ENCODE measurements at places on chromosomes 2 and 18.

DNA sequence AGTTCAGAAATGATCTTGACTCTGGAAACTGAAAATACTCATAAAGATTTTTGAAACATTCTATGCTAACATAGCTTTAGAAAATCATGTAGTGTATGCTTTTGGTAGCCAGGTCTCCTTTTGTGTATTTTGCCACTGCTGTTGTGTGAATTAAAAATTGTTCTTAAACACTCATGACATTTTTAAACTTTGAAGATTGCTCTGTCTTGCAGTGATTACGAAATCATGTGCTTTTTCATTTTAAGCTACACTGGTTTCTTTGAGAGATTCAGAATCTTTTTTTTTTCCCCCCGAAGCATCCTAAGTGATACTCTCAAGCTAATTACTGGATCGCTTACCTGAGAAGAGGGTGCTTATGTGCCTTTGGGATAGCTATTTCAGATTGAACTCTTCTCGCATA, 60.0 kb downstream of the ANKRD12 start:
- no peak for DNase-seq

GRCh38 chr2:128779301-128780095, 460.8 kb upstream of the HS6ST1 start:
- no peak for DNase-seq

GRCh38 chr2:212176151-212176550, 362.5 kb downstream of the ERBB4 start:
- no peak for DNase-seq

DNA sequence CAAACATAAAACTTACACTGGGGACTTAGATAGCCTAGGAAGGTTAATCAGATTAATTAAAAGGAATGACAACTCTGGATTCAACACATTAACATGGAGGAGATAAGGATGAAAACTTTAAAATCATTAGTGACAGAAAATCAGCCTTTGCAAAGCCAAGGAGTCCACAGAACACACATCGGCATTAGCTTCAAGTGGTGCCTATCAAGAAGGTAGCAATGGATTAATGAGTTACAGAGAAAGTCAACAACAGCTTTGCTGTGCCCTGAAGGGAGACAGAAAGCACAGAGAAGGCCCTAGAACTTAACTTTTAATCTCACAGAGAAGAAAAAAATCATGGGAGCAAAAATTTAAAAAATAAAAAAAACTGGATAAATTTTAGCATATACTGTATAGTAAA, 88.6 kb downstream of the KCNH7 start:
- DNase-seq: no peak

- peak; percentile 50 for DNase-seq
Observed at GRCh38 chr18:48059455-48060010, 129.1 kb upstream of the SMAD2 start.

DNA sequence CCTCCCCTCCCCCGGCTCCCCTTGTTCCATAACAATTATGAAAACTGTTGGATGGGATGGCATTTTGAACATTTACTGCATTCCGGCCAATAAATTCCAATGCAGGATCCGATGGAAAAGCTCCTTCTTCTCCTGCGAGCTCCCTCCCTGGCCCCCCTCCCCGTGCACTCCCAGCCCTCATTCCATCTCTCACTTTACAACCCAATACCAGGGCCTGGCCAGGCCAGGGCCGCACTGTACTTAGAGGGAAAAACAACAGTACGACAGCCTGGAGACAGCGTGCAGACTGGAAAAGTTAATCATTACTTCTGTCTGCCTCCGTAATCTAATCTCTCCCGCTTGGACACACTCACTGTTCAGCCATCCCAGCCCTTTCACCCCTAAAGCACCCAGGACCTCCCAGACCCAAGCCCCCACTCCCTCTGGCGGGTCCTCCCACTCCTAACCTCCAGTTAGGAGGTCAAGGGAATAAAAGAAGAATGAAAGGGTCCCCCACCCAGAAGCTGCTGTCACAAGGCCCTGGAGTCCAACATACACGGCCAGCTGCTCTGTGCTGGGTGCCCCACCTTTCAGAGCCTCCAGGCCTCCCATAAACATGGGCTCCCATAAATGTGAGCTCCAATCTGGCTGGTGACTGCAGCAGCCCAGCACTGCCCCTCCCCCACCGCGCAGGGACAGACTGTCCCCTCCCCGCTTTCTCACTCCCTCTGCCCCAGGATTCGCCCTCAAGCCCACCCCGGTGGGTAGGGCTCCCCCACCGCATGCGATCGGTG, 20.6 kb downstream of the SMAD7 start:
- DNase-seq: peak; percentile 80

DNA sequence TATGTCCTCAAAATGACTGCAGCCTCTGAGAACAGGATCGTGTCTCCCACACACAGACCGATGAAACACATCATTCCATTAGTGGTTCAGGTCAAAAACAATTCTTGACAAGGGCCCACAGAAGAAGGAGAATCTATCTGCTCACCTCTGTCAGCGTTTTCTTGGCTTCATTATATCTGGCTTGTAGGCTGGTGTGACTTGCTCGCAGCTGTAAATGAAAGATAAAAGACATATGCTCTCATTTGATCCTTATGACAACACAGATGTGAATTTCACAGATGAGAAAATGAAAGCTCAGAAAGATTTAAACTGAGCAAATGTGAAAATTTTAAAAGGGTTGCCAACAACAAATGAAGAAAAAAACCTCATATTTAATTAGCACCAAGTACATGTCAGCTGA, 61.6 kb downstream of the CCDC93 start:
- DNase-seq: no peak

DNA sequence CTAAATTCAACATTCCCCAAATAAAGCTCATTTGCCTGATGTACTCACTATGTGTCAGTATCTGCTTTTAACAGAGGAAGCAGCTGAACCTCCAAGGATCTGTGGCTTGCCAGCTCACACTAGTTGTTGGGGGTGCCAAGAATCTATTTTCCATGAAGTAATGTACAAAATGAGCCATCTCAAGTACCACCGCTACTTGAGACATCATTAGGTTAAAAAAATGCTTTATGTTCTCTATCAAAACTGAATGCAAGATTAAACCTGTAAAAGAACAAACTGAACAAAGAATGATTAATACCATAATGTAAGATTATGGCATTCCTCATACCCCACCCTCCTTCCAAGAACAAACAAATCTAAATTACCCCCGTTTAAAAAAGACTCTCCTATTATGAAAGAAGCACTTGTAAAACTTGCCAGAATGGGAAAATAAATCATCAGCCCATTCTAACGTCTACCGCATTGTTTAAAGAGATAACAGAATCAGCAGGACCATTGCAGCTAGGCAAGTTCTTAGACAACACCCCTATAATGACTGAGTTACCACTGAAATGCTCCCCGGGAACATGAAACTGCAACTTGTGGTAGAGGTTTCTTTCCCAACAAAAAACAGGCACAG, 471.6 kb downstream of the DLGAP1 start:
- DNase-seq: no peak

DNA sequence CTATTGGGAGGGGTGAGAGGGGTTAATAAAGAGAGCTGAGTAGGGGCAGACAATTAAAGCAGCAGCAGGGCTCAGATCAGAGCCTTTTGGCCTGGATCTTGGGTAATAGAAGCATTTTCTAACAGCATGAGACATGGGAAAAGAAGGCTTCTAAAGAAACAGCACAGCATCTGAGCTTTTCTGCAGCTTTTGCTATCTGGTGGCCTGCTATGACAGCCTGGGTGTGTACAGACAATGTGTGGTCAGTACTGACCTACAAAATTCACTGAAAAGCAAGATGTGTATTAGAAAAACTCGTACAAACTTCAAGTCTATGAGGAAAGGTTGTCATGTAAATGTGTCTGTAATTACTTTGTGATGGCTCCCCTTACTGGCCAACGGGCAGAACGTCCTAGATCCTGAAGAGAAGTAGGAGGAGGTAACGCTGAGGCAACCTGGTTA, 95.6 kb downstream of the GALNT3 start:
- DNase-seq: no peak

GRCh38 chr18:23141104-23141999, 6.1 kb downstream of the CABLES1 start:
- DNase-seq: peak; percentile 70

DNA sequence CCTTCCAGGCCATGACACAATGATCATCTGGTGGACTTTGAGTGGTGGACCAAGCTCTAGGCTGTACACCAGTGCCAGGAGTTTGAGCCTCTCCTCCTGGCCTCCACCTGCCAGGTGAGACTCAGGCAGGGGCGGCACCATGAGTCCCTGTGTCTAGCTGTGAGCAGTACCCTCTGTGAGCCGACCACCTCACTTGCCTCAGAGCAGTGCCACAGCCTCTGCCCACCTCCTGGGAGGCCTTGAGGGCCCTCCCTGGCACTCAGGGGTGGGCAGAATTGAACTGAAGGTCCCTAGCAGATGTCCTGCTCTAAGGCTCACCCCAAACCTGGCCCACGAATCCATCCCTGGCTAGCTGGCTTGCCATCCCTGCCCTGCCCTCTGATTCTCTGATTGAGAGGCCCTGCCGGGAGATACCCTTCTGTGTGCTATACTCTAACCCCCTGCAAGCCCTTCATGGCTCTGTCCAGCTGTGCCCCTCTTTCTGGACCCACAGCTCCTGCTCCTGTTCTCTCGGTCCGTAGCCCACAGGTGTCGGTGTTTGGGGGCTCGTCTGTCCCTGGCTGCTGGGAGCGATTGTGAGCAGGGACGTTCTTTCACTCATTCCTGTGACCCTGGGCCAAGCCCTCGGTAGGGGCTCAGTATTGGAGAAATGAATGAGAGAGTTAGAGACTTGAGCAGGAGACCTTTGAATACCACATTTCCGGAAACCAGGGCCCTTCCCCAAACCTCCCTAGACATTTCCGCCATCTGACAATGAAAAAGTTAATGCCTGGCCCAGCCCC, 70.0 kb downstream of the INHBB start:
- no peak for DNase-seq

DNA sequence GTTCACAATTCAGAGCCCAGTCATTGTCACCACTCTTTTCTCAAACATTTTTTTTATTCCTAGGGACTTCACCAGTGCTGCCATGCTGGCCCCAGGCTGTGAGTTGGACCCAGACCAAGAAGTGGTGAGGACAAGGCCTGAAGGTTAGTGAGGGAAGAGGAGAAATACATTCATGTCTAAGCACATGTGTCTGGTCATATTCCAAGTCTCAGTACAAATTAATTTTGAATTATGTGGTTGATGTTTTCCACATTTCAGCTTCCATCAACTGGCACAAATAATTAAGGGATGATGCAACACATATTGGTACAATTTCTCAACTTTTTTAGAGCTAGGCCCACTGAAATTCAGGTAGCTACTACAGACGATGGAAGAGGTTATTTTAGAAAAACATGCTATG, 106.6 kb upstream of the UPP2 start:
- no peak for DNase-seq

- DNase-seq: no peak
Observed at GRCh38 chr2:235666213-235666781, 172.5 kb downstream of the AGAP1 start.

DNA sequence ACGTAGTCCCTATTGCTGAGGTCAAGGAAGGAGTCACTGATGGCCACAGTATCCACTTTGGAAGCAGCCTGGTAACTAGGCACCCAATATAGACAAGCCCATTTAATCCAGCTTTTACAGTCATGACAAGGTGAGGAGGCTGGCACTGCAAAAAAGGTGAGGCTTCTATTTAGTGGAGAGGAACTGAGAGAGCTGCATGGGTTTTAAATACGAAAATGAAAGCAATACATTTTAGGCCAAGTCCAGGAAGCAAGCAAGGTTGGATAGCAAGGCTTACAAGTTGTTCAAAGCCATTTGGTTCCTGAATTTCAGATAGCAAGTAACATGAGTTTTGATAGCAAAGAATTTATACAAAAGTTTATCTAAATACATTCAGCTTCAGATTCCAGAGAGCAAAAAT, 80.4 kb downstream of the SGPP2 start:
- no peak for DNase-seq

DNA sequence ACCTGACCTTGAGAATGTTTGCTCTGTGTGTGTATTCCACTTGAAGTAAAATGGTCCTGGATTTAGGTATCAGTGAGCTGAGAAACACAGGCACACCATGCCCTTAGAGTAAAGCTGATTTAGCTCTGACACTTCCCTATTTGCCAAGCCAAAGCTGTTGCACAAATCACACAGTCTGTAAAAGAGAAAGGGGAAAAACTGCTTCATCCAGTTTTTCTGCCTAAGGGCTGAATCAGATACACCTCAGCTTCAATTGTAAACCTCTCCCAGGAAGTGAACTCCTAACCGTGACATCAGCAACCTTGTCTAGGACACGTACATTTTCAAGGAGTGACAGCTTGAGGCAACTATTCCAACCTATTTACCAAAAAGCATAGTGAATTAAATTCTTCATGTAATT, 150.4 kb downstream of the NR4A2 start:
- no peak for DNase-seq

- no peak for DNase-seq
Observed at GRCh38 chr18:55491616-55492015, 96.4 kb downstream of the TCF4 start.

DNA sequence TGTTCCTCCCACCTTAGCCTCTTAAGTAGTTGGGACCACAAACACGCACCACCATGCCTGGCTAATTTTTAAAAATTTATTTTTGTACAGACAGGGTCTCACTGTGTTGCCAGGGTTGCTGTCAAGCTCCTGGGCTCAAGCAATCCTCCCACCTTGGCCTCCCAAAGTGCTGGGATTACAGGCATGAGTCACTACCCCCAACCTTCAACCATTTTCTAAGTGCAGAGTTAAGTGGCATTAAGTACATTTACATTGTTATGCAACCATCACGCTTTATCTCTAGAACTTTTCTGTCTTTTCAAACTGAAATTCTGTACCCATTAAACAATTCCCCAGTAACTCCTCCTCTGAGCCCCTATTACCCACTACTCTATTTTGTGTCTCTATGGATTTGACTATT, 45.9 kb upstream of the AFF3 start:
- no peak for DNase-seq

DNA sequence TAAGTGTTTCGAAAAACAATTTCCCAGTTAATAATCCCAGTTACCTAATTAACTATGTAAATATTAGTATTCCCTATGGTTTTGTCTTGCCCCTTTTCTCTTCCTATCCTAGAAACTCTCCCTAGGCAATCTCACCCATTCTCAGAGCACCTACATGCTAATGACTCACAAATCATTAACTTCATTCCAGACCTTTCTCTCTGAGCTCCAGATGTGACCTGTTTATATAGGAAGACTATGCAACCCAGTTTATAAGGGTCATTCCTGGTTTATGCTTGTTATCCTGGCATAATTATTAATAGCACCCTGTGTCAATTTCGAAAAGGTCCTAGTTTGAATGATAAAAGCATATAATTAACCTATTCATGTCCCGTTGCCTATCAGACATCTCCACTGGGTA, 14.8 kb upstream of the SERTAD2 start:
- DNase-seq: no peak

GRCh38 chr2:196365923-196366322, 194.5 kb upstream of the STK17B start:
- DNase-seq: no peak

GRCh38 chr2:17821535-17822444, 5.5 kb downstream of the MSGN1 start:
- DNase-seq: no peak

GRCh38 chr2:160608599-160608998, 115.0 kb upstream of the RBMS1 start:
- no peak for DNase-seq

- DNase-seq: no peak
Observed at GRCh38 chr2:184756161-184756560, 157.8 kb downstream of the ZNF804A start.
